ENCODE measurements at places on chromosomes 2 and 18. TPM values are rescaled to one million over a fixed set of nuclear protein-coding genes. Genes with fewer than 3 reads are reported as not detected.

ATP6V1C2 gene
- 1.7 TPM for total RNA-seq

KIF1A gene
- 0.72 TPM for total RNA-seq

POMC gene
- 1.4 TPM for total RNA-seq

NCL gene
- 408 TPM for total RNA-seq

NCKAP5 gene
- 2.4 TPM for total RNA-seq

OR6B2 gene
- total RNA-seq, result not detected

FBXO15 gene
- total RNA-seq, result 0.51 TPM

MPP4 gene
- total RNA-seq, result 0.30 TPM

CBLN2 gene
- total RNA-seq, result not detected

PARD6G gene
- 3.8 TPM for total RNA-seq

SMYD1 gene
- total RNA-seq, result not detected

RAD51AP2 gene
- total RNA-seq, result not detected
